ENCODE measurements at places on chromosomes 2 and 18.

- DNase-seq, result no peak
These were observed 7.0 kb downstream of the CTIF start for GRCh38 chr18:48545757-48546321.

- DNase-seq, result no peak
These were observed 157.2 kb downstream of the MAP2 start for GRCh38 chr2:209581040-209581439.

DNA sequence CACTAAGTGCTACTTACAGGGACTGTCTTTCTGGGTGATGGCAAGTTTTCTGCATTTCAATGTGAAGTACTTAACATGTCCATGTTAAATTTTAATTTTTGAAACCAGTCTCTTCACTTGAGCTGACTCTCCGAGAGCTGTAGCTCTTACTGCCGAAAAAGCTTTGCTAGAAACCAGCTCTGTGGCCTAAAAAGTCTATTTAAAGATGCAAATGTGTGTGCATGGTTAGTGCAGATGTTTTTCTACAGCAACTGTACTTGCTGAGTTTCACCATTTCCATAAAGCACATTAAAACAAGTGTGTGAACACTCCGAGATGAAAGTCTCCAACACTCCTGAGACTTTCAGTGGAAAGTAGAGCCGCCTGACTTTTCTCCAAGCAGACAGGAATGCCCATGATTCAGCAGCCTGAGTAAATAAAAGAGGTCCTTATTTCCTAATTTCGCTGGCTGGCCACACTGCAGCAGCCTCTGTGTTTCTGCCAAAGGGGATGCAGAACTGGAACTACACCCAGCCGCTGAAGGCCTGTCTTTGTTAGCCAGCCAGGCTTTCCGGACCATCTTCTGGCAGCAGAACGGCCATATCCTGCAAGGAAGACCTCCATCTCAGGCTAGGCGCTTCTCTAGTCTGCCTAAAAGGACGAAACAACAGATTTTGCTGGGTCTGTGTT, 121.2 kb downstream of the ZNF521 start:
- DNase-seq, result no peak

DNA sequence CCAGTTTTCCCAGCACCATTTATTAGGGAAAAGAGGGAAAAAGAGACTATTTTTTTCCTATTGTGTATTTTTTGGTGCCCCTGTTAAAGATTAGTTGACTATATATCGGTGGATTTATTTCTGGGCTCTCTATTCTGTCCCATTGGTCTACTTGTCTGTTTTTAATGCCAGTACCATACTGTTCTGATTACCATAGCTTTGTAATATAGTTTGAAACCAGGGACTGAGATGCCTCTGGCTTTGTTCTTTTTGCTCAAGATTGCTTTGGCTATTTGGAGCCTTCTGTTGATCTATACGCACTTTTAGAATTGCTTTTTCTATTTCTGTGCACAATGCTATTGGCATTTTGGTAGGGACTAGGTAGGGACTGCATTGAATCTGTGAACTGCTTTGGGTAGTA, 151.7 kb downstream of the ADCYAP1 start:
- DNase-seq, result no peak

GRCh38 chr18:24869285-24869684, 408.8 kb downstream of the HRH4 start:
- no peak for DNase-seq
